ENCODE measurements at places on chromosomes 2 and 18.

GRCh38 chr2:196278491-196278911 lies 107.1 kb upstream of the STK17B start:
- no peak for DNase-seq

DNA sequence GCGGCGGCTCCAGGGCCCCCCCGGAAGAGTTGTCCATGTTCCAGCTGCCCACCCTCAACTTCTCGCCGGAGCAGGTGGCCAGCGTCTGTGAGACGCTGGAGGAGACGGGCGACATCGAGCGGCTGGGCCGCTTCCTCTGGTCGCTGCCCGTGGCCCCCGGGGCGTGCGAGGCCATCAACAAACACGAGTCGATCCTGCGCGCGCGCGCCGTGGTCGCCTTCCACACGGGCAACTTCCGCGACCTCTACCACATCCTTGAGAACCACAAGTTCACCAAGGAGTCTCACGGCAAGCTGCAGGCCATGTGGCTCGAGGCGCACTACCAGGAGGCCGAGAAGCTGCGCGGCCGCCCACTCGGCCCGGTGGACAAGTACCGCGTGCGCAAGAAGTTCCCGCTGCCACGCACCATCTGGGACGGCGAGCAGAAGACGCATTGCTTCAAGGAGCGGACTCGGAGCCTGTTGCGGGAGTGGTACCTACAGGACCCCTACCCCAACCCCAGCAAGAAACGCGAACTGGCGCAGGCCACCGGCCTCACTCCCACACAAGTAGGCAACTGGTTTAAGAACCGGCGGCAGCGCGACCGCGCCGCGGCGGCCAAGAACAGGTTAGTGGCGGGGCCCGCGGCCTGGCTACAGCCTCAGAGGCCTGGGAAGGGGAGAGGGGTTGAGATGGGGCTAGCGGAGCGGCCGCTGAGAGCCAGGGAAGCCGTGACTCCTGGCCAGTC lies 965 bp downstream of the SIX3 start:
- DNase-seq, result no peak

- DNase-seq, result no peak
Measured at GRCh38 chr2:10732924-10733565, 11.6 kb downstream of the ATP6V1C2 start.

DNA sequence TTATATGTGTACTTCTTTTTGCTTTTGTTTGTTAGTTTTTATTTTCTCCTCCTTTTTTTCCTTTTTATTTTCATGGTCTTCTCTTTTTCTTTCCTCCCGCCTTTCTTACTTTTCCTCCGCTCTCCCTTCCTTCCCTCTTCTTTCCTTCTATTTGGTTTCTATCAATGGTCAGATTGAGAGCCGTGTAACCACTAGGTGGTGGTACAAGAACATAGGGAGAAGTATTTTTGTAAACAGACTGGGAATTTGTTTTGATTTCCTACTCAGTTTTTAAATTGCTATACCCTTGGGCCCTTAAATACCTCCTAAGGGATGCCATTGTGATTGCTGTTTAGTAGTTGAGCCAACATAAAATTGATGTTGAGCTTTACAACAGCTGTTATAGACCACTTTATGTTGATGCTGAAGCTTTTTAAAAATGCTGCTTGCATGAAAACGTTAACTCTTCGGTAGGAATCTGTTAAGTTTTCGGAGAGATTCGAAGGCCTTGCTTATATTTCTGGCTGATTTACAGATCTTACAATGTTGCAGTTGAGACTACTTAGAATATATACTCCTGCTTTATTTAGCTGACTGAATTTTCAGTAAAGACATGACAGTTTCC lies 124.2 kb downstream of the UBE2E3 start:
- DNase-seq, result no peak

DNA sequence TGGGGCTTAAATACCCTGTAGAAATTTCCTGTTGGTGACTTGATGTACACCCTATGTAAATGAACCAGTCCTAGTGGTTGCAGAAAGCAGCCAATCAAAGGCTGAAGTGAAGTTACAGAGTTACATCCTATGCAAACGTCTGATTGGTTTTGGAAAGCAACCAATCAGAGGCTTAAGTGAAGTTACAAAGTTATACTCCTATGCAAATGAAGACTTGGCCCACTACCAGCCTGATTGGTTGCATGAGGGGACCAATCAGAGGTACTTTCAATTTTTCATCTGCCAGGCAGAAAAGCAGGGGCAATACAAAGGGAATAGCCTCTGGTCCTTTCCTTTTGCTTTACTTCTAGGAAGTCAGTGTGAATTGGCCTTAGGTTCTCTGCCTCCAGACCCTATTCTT lies 13.6 kb upstream of the ZNF397 start:
- DNase-seq, result no peak

DNA sequence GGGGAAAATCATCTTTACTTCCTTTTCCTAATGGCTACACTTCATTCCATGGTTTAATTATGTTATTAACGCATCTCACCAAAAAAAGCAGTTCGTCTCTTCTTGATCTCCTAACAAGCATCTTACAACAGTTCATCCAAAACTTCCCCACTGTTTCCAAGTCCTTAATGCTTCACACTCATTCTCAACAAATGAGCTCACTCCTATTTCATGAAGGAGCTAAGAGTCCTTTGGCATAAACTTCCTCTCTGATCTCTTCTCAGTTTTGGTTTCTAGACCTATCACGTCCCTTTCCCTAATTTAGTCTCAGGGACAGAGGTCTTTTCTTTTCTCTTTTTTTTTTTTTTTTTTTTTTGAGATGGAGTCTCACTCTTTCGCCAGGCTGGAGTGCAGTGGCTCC lies 205.9 kb upstream of the SLC39A10 start:
- DNase-seq, result no peak

DNA sequence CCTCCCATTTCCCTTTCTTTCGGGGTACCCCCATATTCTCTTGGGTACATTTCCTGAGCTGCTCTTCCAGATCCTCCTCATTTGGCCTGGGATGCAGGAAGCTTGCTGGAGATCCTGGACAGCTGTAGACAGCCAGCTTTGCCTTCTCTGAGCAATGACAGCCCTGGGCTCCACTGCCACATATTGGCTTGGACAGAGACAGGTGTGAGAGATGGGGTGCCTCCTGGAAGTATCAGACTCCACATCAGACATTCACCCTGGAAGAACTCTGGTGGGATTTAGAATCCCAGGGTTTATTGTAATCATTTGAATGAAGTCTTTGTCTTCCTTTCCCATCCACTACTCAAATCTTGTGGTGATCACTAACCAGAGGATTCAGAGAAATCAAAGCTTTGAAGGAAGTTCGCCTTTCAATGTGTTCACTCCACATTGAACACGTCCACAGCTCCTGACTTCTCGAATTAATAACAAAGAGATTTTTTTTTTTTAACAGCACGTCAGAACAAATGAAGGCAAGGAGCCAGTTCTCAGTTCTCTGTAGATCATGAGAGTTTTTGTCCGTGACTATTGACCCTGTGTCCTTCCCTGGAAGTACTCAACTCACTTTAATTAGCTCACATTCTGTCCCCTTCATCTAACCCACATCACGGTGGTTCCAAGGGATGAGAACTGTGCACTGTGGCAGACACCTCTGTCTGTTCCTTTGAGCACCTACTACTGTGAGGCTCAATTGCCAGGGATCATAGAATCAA lies 377.6 kb upstream of the TRIB2 start:
- DNase-seq, result no peak

DNA sequence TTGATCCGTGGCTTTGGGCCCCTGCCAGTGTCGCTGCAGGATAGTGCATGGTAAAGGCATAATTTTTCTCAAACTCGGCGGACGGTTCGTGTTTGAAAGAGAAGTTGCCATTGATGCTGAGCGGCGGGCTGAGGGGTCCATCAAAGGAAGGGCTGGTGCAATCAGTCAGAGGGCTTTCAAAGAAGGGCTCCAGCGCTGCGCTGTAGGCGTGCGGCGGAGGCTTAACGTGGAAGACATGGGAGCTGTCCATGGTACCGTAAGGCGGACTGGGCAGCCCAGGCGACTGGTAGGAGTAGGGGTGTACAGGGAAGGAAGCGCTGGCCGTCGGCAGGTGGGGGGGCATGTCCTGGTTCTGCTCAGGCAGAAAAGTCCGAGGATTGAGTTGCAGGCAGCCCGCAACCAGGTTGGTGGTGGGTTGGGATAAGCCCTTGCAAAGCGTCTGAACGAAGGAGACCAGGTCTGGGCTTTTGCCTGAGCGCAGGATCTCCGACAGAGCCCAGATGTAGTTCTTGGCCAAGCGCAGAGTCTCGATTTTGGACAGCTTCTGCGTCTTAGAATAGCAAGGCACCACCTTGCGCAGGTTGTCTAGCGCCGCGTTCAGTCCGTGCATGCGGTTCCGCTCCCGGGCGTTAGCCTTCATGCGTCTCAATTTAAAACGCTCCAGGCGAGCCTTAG lies 2.3 kb downstream of the NEUROD1 start:
- peak; percentile 81 for DNase-seq

- DNase-seq, result no peak
Measured at GRCh38 chr2:220240641-220241040, 613.2 kb downstream of the SLC4A3 start.

- DNase-seq, result peak; percentile 45
Measured at GRCh38 chr2:86633155-86633651, 9.5 kb upstream of the RNF103 start.

DNA sequence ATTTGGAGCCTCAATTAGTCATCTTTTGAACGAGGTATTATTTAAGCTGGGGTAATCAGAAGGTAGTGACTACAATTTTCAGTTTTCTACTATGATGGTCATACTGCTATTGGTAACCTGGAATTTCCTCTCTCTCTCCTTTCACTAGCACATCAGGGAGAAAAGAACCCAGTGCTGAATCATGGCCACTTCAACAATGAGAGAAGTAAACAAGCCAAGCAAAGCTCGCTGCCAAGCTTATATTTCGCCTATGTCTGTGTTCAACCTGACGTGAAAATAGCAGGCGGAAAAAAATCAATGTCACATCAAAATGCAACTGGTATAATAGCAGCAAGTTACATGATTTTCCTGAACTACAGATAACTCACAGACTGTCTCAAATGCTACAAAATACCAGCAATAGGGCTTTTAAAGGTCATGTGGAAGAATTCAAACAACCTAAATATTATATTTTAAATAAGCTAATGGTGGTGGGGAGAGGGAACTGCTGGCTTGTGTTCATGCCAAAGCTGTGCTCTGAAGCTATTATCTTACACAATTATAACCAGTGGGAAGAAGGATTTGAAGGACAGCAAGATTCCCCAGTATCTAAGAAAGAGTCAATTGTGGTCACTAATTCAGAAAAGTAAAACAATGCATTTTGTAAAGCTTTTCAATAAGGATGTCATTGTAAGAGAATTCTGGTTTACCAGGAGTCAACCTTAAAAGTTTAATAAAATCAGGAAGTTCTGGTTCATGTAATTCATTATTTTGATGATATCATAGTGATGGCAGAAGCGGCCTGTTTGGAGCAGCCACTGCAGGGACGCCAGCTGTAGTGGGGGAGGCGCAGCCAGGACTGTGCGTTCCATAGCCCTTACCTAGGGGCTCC lies 38.0 kb downstream of the RNF152 start:
- DNase-seq, result no peak

GRCh38 chr2:28602751-28603639 lies 107.1 kb downstream of the PLB1 start:
- no peak for DNase-seq

- DNase-seq, result no peak
Measured at GRCh38 chr2:17232776-17233556, 285.3 kb downstream of the RAD51AP2 start.

- no peak for DNase-seq
Measured at GRCh38 chr2:201854221-201854801, 48.0 kb downstream of the CDK15 start.

DNA sequence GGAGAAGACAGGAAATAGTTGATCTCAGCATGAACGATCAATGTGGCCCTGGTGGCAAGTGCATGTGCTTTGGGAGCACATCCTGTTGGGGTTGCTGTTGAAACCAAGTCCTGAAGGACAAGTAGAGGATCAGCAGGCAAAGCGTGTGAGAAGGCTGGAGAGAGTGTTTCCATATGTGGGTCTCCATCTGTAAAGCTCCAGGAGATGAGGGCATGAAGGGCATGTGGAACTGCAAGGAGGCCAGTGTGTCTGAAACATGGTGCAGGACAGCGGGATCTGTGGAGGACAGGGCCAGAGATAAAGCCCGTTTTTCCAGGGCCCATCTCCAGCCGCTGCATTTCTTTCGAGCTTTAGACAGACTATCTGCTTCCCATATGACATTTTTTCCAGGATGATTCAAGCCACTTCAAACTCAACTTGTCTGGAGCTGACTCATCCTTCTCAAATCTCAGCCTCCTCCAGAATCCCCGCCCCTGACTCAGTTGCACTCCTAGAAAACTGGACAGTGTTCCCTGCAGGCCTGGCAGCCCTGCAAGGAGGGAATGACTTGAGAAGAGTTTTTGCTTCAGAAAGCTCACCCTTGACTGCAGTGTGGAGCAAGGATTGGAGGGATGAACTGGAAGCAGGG lies 226.1 kb downstream of the VAPA start:
- DNase-seq, result no peak

- no peak for DNase-seq
Measured at GRCh38 chr2:228615496-228615895, 434.0 kb upstream of the SPHKAP start.

DNA sequence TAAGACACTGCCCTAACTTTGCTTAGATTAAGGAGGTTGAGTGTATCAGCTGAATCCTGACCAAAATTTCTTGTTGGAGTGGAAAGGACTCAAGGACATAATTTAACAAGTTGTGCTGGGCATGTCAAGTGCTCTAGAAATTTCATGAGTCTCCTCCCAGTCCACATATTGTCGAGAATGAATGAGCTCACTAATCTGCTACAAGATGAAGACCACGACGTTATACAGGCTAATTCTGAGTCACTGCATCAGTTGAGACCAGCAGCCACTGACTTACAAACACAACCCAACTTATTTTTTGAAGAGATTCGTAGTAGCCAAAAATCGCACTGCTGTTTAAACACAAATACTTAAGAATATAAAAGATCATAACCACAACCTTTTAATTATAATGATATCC lies 28.7 kb upstream of the SLC8A1 start:
- DNase-seq, result no peak

DNA sequence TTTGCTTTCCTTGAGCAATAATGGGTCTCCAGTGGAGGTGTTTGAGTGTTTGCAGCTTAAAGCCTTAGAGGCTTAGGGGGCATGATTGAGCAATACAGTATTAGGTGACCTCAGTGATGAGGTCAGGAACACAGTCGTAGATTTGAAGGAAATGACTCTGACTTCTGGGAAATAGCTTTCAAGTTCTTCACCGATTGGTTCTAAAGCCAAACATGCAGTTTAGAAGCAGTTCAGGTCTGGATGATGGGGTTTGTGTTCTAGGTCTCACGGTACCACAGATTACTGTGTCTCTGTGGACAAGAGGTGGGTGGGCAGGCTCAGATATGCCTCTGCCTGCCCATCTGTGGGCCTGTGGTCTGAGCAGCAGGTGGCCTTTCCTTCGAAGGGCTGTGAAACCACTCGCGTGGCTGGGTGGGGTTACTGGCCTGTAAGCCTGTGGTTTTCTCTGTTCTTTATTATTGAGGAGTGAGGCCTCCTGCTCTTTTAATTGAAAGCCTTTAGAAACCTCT lies 7.8 kb downstream of the MTHFD2 start:
- DNase-seq, result no peak

All from right hindlimb (tissue), 1 donor.